Cortex of kidney (tissue), 1 donor: ENCODE measurements at places on chromosomes 3 and 15.

GRCh38 chr3:120177707-120178306, 83.6 kb upstream of the GSK3B start:
- no peak for DNase-seq

- DNase-seq: no peak
Measured at GRCh38 chr15:51735228-51736010, 2.0 kb downstream of the LYSMD2 start.

DNA sequence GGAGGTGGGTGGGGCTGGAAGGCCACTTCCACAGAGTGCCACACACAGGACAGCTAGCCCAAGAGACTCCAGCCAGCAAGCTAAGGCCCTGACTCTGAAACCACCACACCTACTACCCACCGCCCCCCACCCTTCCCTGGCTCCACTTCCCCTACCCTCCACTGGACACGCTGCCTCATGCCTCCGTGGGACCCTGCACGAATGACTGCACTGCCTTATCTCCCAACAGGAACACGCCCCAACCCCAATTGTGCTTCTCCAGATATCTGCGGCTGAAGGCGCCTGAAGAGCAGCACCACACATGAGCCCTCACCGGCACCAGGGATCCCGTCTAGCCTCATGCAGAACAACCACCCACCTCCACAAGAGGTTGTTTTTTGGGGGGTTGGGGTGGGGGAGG, 2.7 kb downstream of the LINGO1 start:
- no peak for DNase-seq

- no peak for DNase-seq
Measured at GRCh38 chr3:185199206-185199605, 46.3 kb upstream of the C3orf70 start.

GRCh38 chr3:16849795-16850194, 35.0 kb upstream of the PLCL2 start:
- DNase-seq: no peak

- DNase-seq: no peak
Measured at GRCh38 chr3:154275292-154275691, 49.0 kb downstream of the DHX36 start.

GRCh38 chr3:125332504-125332903, 42.6 kb downstream of the ZNF148 start:
- DNase-seq: no peak

- DNase-seq: no peak
Measured at GRCh38 chr3:189907803-189908202, 212.9 kb downstream of the P3H2 start.

- DNase-seq: no peak
Measured at GRCh38 chr15:49987896-49988295, 131.1 kb downstream of the ATP8B4 start.

DNA sequence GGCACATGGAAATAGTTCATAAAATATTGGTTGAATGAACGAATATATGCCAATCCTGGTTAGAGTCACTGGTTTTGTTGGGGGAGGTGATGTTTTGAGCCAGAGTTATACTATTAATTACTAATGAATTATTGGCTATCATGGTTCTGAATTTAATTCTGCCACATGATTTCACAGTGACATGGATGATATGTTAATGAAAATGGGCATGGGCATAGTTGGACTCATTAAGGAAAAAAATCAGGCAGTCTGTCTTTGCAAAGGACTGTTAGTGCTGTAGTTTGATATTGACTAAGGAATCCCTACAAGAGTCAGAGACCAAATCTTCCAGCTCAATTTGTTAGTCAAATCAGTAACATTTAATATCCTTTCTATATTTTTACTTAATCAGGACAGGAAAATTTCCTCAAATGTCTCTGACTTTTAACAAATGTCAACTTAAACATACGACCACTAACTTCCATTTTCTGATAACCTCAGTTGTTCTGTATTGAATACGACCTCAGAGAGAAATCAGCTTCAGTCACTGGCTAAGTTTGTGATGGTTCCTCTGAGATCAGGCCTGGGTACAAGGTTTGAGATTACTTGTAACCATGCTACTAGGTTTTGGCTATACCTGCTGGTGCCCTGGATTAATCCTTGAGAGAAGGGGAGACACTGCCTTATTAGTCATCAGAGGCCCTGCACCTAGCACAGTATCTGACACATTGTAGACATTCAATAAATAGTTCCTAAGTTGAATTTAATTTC, 13.3 kb downstream of the NFKBIZ start:
- no peak for DNase-seq
